Omental fat pad (tissue), 4 donors: ENCODE measurements at places on chromosomes 11 and 22.

DNA sequence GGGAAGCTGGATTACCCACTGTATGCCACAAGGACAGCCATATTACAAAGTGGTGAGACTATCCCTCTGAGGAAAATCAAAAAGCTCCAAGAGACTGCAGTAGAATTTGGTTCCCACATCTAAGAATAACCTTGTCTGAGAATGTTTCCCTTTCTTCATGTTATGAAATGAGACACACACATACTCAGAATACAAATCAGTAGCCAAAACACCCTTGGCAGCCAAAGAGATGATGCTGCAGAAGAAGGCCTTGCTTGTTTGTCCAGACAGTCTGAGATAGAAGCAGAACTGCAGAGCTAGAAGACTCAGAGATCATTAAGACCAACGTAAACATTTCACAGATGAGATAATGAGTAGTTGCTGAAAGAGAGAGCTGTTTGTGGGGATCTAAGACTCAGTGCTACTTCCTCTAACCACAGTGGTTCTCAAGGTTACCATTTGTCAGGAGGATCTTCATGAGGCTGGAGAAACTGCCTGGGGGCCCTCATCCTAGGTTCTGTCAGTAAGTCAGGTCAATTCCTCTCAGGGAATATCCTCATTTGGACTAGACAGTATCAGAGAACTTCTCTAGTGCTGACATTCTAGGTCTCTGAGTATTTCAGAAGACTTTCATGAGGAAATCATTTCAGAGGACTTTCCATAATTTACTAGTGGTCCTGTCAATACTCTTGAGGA lies 38.9 kb downstream of the RELT start:
- no peak for DNase-seq

GRCh38 chr11:31655483-31655882 lies 145.9 kb downstream of the ELP4 start:
- DNase-seq: no peak

DNA sequence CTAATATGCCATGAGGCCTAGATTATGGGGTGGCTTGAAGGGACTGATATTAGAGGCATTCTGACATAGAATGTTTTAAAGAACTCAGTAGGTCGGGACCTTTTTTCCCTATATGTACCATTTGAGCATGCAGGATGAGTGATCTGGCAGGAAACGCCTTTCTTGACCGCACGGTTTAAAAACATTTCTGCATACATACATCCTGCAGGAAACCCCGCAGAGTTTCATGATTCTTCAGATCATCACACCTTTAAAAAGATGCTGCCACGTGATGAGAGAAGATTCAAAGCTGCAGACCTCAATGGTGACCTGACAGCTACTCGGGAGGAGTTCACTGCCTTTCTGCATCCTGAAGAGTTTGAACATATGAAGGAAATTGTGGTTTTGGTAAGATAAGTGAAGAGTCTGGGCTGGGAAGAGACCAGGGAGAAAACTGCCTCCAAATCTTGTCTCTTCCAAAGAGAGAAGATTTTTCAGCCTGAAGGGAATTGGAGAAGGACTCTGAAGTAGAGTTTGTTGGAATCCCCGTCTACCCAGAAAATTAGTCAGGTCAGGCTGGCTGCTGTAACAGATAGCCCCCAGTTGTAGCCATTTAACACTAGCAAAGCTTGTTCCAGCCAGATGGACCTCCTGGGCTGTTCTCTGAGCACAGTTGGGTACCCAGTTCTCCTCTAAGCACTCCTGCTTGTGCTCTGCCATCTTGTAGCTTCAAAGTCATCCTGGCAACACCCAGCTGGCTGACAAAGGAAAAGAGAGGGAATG lies 7.4 kb downstream of the RCN1 start:
- DNase-seq: no peak

GRCh38 chr11:35077709-35078469 lies 61.1 kb upstream of the CD44 start:
- no peak for DNase-seq

DNA sequence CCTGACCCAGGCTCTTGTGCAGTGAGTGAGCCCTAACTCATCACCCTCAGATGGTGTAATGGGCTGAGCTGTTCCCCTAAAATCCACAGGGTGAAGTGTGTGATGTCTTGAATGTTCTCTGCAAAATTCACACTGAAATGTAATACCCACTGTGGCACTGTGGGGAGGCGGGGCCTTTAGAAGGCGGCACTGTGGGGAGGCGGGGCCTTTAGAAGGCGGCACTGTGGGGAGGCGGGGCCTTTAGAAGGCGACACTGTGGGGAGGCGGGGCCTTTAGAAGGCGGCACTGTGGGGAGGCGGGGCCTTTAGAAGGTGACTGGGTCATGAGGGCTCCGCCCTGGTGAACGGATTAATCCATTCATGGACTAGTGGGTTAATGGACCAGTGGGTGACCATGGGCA lies 33.0 kb downstream of the CHID1 start:
- no peak for DNase-seq

GRCh38 chr11:81913793-81914192 lies 819.9 kb downstream of the FAM181B start:
- no peak for DNase-seq

DNA sequence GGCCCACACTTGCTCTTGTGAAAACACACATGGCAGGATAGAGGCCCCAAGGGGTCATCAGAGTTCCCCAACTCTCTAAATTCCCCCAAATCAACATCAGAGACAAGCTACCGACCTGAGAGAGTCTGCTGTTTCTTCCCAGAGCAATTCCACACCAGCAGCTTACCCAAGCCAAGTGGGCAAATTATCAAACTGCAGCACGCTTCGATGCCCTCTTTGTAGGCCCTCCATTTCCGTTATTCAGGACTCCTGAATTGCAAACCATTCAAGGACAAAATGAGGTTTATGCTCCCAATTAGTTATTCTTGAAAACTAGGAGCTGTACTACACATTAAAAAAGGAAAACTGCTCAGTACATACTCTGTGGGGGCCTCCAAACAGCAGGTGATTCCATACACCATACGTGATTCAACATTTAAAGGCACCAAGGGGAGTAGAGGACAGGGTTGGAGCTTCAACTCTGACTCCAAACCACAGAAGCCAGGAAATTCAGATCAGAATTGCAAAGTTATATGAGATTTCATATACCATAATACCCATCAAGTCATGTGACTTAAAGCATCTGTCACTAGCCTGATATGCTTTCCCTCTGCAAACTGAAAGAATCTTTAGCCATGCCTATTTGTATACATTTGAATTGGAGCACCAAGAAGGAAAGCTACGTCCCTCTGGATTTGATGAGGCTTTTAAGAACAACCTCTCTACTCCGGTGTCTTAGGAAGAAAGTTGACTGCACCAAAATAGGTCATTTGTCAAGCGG lies 234.8 kb downstream of the CADM1 start:
- no peak for DNase-seq

DNA sequence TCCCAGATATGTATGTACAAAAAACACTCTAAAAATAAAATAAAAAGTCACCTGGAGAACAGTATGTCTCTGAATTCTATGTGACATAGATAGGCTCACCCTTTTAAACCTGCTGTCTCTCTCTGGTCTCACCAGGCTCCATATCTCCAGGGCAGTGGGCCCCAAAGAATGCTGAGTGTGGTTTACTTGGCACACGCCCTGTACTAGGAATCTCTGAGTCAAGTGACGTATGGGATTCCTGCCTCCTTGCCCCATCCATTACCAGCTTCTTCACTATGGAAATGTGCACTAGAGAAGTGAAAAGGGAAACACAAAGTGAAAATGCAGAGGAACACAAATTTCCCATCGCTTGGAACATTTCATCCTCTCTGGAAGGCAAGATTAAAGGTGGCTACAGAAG lies 722.2 kb upstream of the TENM4 start:
- DNase-seq: no peak

DNA sequence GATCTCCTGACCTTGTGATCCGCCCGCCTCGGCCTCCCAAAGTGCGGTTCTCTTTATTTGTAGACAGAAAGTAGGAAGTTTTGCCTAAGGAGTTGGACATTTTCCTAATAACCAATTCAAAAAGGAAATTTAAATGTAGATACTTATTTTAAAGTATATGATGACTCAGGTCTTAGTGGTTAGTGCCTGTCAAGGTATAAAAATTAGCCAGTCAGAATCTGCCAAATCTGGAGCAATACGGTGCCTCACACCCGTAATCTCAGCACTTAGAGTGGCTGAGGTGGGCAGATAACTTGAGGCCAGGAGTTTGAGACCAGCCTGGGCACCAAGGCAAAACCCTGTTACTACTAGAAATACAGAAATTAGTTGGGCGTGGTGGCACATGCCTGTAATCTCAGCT lies 86.7 kb upstream of the RASSF10 start:
- DNase-seq: no peak

GRCh38 chr11:83680321-83680720 lies 394.2 kb upstream of the CCDC90B start:
- DNase-seq: no peak

DNA sequence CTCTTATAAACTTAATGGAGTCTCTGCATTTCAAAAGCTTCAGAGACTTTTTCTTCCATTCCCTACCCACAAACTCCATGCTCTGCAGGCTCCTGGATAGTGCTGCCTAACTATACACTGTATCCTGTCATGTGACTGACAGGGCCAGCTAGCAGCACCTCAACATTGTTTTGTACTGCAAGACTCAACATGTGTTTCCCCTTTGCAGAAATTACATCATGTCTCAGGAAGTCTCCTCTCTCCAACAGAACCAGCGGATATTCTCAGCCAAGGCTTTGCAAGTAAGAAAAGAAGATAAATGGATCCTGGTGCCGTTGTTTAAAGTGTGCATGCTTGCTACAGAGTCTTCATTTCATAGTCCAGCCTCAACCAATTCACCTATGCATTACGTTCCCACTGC lies 164.0 kb upstream of the UBASH3B start:
- DNase-seq: no peak

DNA sequence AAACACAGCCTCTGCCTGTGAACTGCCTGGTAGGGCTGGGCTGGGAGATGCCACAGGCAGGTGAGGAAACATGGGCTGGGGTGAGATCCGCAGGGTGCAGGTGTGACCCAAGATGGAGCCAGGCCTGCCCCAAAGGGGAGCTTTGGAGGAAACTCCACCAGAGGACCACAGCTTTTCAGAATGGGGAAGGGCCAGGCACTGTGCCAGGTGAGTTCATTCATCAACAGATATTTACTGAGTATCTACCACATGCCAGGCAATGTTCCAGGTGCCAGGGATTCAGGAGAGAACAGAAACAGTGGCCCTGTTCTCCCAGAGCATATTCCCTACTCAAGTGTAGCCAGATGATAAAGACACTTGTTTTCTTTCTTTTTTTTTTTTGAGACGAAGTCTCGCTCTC lies 11.2 kb downstream of the RTN4RL2 start:
- DNase-seq: no peak

DNA sequence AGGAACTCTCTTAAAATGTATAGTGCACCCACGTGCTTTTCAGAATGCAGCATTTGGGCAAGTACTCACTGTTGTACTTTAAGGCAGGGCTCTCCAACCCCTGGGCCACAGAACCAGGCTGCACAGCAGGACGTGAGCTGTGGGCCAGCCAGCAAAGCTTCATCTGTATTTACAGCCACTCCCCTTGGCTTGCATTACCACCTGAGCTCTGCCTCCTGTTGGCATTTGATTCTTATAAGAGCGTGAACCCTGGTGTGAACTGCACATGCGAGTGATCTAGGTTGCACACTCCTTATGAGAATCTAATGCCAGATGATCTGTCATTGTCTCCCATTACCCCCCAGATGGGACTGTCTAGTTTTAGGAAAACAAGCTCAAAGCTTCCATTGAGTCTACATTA lies 3.0 kb downstream of the C11orf58 start:
- no peak for DNase-seq

DNA sequence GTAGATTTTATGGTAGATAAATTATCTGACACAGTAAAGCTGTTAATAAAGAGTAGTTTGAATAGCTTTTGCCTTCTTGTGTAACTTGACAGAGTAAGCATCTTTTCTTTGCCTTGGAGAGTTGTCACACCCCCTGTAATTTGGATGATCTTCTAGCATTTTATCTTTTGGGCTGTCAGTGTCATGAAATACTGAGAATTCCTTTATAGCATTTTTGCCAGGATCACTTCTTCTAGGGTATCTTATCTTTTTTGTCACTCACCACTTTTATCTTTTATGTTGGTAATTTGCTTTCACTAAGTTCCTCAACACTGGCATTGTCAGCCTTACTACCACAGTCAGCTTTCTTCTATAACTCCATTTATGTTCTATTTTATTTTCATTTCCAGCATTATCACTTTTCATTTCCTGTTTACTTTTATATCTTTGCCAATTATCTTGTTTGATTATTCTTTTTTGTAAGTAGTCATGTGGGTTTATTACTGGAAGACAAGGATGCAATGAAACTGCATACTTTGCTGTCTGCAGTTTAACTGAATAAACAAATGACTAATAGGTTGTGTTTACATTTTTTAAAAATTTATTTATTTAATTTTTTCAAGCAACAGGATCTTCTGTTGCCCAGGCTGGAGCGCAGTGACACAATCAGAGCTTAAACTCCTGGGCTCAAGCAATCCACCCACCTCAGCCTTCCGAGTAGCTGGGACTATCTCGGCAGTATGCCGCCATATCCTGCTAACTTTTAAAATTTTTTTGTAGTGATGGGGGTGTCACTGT lies 28.1 kb upstream of the ACAT1 start:
- DNase-seq: no peak

- DNase-seq: no peak
These were observed 8.0 kb upstream of the RRAS2 start for GRCh38 chr11:14366936-14367335.

GRCh38 chr11:47488674-47489394 lies 39.9 kb upstream of the RAPSN start:
- no peak for DNase-seq

DNA sequence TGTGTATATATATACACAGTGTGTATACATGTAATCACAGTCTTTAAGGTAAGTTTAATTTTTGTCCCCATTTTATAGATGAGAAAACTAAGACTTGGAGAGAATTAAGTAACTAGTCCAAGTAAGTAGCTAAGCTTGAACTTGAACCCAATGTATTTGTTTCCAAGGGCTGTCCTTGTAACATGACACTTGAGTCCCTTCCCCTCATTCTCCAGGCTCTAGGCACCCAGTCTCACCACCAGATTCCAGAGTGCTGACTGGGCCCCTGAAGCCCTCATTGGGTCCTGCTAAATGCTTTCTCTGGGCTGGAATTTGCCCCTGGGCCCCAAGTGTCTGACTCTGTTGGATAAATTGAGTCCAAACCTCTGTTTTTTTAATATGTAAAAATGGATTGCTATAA lies 45.5 kb downstream of the ADM start:
- DNase-seq: no peak

GRCh38 chr11:22432291-22433093 lies 94.3 kb downstream of the SLC17A6 start:
- no peak for DNase-seq

- DNase-seq: no peak
These were observed 1.5 kb downstream of the RPS6KA4 start for GRCh38 chr11:64360448-64360921.

DNA sequence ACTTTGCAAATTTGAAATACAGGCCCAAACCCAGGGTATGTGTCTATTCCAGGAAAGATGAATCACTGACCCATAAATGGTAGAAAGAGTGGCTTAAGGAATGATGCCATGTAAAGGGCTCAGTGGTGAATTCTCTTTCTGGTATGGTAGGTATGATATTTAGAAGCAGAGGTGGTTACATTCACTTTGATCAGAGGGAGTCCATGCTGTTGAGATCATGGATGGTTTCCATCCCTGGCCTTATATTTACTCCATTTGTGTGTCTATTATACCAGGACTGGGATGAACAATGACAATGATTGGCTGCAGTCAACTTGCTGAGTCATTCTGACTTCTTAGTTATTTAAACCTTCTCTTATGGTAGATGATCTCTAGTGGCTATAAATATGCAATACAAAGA lies 419.8 kb upstream of the LRRC4C start:
- no peak for DNase-seq

- DNase-seq: no peak
These were observed 59.8 kb downstream of the C11orf91 start for GRCh38 chr11:33640730-33641371.

- no peak for DNase-seq
These were observed 5.5 kb upstream of the IFITM10 start for GRCh38 chr11:1755692-1756561.
